ENCODE measurements at places on chromosomes 2 and 18.

DNA sequence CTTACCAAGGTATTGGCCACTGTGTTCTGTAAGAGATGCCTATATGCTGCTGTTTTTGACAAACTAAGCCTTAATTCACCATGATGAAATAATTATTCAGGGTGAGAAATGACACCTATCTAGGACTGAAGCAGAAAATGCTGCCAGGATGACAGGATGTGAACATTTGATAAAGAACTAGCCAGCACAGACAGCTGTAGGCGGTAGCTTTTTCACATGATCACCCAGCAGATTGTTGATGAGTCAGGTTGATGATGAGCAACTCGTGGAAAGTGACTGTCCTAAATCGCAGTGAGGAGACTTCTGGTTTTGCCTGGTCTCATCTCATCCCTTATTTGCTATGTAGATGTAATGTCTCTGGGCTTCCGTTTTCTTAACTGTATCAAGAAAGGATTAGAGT, 144.1 kb downstream of the PRPF40A start:
- peak; percentile 20 for DNase-seq

GRCh38 chr2:105100046-105100840, 62.4 kb downstream of the MRPS9 start:
- peak; percentile 49 for DNase-seq

DNA sequence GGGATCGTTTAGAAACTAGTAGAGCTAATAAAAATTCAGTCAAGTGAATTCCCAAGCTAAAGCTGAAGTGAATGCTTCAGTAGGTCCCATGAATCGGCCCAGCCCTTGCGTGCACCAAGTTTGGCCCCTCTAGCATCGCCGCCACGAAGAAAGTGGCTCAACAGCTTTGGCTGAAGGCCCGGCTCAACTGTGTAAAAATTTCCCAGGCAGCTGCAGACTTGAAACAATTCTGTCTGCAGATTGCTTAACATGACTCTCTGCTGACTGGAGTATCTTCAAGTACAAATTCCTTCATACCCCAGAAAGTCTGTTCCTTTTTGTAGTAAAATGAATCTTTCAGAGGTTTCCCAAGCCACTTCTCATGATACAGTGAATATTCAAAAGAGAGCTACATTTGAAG, 32.7 kb downstream of the ALMS1 start:
- no peak for DNase-seq

DNA sequence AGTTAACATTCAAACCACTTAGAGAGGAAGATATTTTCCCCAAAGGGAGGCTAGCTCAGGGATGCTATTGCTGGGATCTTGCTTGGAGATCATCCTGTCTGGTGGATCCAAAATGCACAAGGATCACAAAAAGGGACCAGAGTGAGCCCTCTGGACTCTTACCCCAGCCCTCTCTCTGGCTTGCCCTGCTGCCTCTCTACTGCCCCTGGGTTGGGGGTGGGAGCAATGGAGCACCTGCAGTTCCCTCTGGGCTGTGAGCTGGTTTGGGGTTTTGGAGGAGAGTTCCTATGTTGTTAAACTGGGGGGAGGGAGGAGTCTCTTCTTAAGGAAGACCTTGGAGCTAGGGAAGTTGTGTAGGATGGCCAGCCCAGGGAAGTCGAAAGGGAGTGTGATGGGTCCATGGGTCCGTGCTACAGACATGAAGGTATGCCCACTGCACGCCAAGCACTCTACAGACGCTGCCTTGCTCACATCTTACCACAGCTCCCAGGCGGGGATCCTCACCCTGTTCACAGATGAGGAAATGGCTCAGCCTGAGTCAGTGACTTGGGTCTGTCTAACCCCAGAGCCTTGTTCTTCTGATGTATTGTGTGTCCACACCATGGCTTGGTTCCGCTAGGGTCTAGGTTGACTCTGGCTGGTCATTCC, 3.8 kb downstream of the LBH start:
- no peak for DNase-seq

DNA sequence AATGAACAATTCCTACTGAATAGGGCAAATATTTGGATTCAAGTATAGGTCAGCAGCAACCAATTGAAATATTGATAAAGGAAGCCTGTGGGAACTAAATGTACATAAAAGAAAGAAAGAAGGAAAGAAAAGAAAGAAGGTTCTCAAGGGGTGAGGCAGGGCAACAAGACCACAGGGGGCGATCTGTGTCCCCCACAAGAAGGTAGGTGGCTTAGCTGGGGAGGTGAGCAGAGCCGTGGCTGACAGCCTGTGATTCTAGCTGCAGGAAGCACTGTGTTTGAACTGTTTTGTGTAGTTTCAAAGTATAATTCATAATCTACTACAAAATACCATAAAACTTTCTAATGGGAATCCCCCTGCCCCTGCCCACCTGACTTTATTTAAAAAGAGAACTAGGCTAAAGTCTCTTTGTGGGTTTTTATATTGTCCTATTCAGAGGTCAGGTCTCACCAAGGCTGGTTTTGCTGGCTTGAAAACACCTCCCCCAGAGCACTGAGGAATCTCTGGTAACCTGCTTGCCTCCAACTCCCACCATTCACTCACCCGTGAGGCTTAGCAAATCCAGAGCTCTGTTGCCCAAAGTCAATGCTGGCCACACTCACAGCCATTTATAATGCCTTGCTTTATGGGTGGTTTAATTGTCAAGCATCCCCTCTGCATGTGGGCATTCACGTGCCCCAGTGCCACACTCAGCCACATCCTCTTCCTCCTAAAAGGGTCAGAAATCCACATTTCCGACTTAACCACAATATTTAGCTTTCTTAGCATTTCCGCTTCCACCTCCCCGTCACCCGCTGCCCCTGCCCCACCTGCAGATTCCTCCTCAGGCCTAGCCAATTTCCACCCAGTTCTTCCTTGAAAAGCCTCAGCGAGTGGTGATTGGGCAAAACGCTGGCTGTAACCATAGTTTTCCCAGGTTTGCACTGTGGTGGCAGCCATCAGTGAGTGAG, 36.4 kb upstream of the LMAN1 start:
- DNase-seq, result no peak

Data from GM12891 (cell line).